ENCODE measurements at places on chromosomes 12 and 14. TPM values are rescaled to one million over a fixed set of nuclear protein-coding genes. Genes with fewer than 3 reads are reported as not detected.

The AQP5 gene
- total RNA-seq = 0.09 TPM

The FBRSL1 gene
- total RNA-seq = 4.9 TPM

The OR4Q3 gene
- not detected for total RNA-seq

The ZDHHC22 gene
- total RNA-seq = not detected

The SIX6 gene
- not detected for total RNA-seq

The FOXA1 gene
- total RNA-seq = 0.09 TPM

The SYCP3 gene
- 0.09 TPM for total RNA-seq

The P2RX2 gene
- total RNA-seq = not detected

The GLS2 gene
- under 0.01 TPM for total RNA-seq

The CCDC184 gene
- total RNA-seq = 0.28 TPM

The OR4E2 gene
- total RNA-seq = not detected

The FGF23 gene
- total RNA-seq = not detected

The TAS2R31 gene
- 5.1 TPM for total RNA-seq

The KRT78 gene
- not detected for total RNA-seq

The TBX5 gene
- total RNA-seq = 0.19 TPM

The RBM25 gene
- 28.2 TPM for total RNA-seq
